Endothelial cell of umbilical vein (primary cell): ENCODE measurements at places on chromosomes 12 and 14. TPM values are rescaled to one million over a fixed set of nuclear protein-coding genes. Genes with fewer than 3 reads are reported as not detected.

- DNase-seq: no peak
Measured at GRCh38 chr14:65261425-65261920, 151.1 kb upstream of the FUT8 start.

The GPR84 gene
- total RNA-seq: not detected in 2 replicates

DNA sequence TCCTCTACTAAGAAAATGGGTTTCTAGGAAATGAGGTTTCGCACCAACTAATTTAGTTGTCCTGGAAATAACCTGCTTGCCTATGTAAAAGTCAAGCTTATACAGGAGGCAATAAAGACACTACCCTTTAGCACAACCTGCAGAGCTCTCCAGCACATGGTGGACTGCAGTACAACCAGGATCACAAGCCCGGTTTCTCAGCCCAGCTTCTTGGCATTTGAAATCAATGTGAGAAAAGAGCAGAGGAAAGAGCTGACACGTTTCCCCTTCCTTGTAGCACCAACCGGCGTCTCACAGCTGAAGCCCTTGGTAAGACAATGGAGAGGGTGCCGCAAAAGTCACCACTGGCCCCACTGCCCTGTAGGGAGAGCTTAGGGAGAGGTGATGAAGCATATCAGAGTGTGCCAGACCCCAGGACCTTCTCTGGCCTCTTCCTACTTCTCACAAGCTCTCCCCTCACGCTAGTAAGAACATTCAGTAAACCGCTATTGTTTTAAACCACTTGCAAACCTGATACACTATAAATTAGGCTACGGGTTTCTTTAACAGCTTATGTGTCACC, 8.6 kb downstream of the SPTLC2 start:
- DNase-seq: peak; percentile 93

DNA sequence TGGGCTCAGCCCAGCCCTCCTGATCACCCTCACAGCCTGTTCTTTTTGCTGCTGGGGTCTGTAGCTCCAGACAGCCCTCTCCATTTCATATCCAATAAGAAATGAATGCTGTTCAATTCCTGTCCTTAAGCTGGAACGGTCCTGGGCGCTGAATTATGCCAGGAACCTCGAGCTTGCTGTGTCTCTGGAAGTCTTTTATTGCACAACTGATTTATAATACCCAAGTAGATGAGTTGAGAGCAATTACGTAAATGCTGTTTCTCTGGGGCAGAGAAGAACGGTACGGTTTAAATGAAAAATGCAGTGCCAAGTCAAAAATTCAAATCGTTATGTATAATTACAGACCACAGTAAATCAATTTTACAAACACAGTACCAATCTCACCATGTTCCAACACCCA, 161.0 kb downstream of the SAMD4A start:
- DNase-seq: no peak

GRCh38 chr14:93305725-93306418, 27.0 kb downstream of the BTBD7 start:
- no peak for DNase-seq

- DNase-seq: no peak
Measured at GRCh38 chr12:68364328-68364727, 32.2 kb upstream of the MDM1 start.

GRCh38 chr12:40236357-40236850, 11.6 kb downstream of the LRRK2 start:
- DNase-seq: no peak

DNA sequence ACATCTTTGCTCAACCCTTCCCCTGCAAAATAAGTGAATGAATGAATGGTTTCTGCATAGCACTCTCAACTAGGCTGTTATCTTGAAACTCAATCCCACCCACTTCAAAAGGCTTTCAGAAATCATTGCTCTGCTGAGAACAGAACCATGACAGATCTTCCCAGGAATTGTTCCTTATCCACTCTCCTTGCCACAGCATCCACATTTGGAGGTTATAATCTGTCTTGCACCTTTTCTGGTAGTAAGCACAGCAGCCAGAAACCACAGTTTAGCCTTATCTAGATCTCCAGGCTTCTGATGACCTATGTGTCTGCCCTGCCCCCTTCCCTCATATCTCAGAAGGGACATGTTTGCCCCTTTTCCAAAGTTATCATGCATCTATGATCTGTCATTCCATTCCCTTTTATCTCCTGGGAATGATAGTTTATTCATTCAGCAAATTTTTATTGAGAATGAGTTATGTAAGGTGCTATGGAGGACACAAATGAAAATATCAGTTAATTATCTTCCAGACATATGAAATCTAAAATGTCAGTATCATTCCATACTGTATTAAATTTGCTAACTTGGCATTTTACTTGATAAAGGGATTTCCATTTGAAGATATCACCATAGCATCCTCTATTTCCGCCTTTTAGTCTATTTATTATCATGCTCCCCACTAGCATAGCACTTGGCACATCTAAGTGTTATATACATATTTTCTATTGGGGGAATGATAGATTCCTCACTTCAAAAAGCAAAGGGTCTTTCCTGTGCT, 21.4 kb downstream of the LGR5 start:
- no peak for DNase-seq

DNA sequence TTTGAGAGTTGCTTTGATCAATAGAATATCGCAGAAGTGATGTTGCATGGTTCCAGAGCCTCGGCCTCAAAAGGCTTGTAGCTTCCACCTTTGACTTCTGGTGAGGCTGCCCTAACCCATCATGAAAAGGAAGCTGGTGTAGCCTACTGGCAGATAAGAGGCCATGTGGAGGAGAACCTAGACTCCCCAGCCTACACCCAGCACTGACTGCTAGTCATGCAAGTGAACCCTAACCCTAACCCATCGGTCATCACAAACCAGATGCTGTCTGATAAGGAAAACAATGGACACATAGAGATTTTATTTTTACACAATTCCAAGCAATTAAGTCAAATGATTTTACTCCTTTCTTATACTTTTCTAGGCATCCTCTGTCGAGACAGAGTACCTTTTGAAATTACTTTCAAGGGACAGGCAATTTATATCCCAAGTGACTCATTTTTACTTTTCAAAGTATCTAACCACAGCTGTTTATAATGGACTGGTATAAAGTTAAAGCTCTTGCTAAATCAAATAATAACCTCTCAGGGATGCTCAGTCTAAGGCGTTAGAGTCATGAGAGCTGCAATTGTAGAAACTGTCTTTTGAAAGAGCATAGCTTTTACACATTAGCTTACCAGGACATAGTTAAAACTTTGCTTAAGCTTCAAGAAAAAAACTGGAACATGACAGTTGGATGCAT, 17.6 kb downstream of the PTPRB start:
- DNase-seq: no peak

DNA sequence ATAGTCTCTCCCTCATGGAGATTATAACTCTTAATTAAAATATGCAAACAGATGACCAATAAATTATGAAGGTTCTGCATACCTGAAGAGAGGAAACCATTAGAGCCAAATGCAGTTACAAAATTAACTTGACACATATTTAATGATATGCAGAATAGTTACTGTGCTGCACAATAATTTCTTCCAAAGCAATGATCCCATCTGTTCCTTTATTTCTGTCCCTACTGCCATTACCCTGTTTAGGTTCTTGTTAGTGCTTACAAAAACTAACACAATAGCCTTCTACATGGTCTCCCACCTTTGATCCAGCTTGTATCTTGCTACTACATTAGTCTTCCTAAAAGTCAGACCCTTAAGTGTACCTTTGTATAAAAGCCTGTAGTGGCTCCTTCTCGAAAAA, 411.1 kb downstream of the APAF1 start:
- no peak for DNase-seq

- DNase-seq: no peak
Measured at GRCh38 chr14:74347795-74348100, 523 bp upstream of the VRTN start.

DNA sequence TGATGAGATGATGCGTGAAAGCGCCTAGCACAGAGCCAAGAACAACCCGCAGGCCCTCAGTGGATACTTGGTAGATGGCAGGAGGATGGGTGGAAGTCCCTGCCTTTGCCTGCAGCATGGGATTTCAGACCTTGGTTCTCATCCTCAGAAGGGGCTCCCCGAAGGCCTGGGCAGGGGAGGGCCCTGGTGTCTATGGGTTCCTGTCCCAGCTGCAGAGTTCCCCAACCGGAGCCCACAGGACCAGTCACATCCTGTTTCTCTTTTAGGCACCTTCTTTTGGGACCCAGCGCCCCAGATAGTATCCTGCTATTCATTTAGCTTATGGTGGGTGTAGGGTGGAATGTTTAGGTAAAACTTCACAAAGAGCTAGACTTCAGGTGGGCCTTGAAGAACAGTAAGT, 55.5 kb downstream of the CALM1 start:
- no peak for DNase-seq

The DHH gene
- 3.3 and 3.9 TPM in 2 replicates for total RNA-seq

The LALBA gene
- not detected in 2 replicates for total RNA-seq

The CLEC7A gene
- not detected in 2 replicates for total RNA-seq

GRCh38 chr14:67425608-67426007, 13.6 kb upstream of the PLEK2 start:
- no peak for DNase-seq

- DNase-seq: no peak
Measured at GRCh38 chr12:25051656-25052195, 102.8 kb upstream of the BCAT1 start.

DNA sequence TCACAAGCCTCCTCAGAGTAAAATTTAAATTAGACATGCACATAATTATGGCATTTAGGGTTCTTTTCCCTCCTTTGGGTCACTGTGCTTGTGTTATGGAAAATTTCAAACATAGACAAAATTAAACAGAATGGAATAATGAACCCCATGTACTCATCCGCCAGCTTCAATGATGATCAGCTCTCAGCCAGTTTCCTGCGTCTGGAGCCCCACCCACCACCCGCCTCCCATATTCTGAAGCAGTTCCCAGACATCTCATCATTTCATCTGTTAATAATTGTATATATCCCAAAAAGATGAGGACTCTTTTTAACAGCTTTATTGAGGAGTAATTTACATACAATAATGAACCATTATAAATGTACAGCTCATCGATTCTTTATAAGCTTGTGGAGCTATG, 128.2 kb downstream of the EML1 start:
- no peak for DNase-seq

The PMCH gene
- 1.1 and 1.8 TPM in 2 replicates for total RNA-seq

The KIF26A gene
- 9.5 and 10.7 TPM in 2 replicates for total RNA-seq

- no peak for DNase-seq
Measured at GRCh38 chr12:122610911-122611310, 83.9 kb downstream of the KNTC1 start.

The HNF1A gene
- not detected in 2 replicates for total RNA-seq

DNA sequence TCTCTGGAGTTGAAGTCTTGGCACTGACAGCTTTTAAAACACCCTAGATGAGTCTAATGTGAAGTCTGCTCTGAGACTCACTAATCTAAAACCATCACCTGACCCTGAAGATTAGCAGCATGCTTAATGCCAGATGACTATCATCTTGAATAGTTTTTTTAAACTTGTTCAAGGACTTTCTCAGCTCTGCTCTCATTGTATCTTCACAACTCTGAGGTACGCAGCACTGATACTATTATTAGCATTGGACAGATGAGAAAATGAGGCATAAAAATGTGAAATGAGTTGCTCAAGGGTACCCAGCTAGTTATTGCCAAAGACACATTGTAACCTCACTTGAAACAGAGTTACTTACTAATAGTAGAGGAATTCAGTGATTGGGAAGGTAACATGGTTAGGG, 4.8 kb downstream of the SLC38A1 start:
- DNase-seq: no peak

DNA sequence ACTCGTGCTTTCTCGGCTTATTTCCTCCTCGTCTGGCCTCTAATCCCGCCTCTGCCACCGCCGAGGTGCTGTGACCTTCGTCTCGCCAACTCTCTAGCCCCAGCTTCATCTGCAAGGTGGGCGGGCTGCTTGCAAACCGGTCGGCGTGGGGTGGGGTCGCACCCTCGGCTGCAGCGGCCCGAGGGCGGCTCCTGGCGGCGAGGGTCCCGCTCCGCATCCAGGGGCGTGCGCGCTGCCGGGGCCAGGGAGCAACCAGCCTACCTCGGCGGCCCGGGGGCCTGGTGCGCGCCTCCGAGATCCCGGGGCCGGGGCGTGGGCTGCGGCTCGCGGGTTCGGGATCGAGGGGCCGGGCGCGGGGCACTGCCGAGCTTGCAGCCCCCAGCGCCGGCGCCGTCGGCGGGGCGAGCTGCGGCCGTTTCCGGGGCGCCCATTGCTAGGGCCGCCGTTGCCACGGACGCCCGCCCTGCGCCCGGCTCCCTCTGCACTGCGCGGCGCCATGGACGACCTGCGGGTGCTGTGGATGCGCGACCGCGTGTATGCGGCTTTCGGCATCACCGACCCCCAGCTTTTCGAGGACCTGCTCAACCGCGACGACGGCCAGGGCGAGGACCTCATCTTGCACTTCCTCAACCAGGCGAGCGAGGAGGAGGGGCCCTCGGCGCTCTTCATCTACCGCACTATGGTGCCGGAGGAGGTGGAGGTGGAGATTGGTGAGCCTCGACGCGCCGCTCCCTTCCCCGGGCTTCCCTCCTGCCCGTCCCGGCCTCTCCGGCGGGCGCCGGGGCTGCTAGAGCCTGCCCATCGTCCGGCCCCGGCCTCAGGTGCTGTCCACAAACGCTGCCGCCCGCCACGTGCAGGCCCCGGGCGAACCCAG, at the start of gene DNAH10:
Gene DNAH10, plus strand, starts transcription at position 461 of the 874 bp plus-strand sequence. Its CDS starts 36 bp downstream, at position 497.
- DNase-seq: peak; percentile 32

- no peak for DNase-seq
Measured at GRCh38 chr14:77007975-77008421, 20.5 kb downstream of the IRF2BPL start.

- DNase-seq: no peak
Measured at GRCh38 chr12:75478116-75478794, 2.3 kb upstream of the GLIPR1 start.

The KRT75 gene
- not detected in 2 replicates for total RNA-seq
